Activated naive CD4-positive, alpha-beta T cell treated with anti-CD3 and anti-CD28 coated beads, Interleukin-2, amount 50 U/mL, for 72 hours (primary cell): ENCODE measurements at places on chromosomes 1 and 21.
A peak's percentile ranks its signal among the peaks of the same experiment; 100 is the strongest.

DNA sequence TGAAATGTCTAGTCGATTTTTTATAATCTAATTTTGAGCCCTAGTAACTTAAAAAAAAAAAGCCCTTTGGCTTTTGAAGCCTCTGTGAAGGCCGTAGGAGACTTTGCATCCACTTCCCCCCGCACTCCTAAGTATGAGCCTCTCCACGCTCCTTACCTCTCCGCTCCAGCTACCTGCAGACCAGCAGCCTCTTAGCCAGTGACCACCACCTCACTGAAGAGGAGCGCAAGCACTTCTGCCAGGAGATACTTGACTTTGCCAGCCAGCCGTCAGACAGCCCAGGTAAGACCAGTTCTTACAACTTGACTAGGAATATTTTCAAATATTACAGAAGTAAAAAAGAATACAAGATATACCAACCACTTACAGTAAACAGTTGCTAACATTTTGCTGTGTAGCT is 27.4 kb upstream of the PWP2 start:
- DNase-seq, result no peak

- DNase-seq, result no peak
Observed at GRCh38 chr1:118113261-118113660, 71.8 kb downstream of the SPAG17 start.

DNA sequence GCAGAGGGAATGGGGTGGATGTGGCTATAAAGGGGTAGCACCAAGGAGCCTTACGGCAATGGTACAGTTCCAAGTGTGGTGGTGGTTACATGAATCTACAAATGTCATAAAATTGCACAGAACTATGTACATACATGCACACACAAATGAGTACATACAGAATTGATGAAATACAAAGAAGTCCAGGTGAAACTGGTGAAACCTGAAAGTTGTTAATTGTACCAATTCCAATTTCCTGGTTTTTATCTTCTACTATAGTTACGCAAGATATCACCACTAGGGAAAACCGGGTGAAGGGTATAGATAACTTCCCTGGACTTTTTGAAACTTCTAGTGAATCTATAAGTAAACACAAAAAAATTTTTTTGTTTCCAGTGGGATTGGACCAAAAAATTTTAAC is 18.9 kb downstream of the HSF2BP start:
- no peak for DNase-seq

DNA sequence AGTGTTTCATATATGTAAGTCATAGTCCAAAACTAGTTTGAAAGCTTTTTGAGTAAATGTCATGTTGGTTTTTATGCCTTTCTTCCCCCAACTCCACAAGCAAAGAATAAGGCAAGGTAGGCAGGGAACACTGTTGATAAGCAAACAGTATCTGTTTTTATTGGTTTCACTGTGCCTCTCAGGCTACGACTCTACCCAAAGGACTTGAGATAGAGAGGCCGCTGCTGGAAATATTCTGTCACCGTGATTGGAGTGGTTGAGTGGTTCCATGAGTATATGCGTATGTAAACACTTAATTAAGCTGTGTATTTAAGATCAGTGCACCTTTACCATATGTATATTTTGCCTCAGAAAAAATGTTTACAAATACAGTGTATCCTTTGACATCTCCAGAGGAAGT is 138.1 kb upstream of the KIF26B start:
- DNase-seq, result no peak

DNA sequence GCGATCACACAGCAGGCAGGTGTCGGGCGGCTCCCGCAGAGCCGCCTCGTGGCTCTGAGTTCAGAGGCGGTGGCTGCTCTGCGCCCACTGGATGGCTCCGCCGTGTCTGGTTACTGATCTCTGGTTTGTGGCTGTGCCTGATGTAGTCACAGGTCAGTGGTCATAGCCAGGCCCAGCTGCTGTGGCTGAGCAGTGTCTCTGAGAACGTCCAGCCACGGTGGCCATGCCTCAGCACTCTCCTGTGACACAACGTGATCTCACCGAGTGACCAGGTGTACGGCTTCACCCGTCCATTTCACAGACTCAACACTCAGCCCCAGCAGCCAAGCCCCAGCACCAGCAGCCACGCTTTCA is 61.2 kb downstream of the KCNN3 start:
- no peak for DNase-seq

DNA sequence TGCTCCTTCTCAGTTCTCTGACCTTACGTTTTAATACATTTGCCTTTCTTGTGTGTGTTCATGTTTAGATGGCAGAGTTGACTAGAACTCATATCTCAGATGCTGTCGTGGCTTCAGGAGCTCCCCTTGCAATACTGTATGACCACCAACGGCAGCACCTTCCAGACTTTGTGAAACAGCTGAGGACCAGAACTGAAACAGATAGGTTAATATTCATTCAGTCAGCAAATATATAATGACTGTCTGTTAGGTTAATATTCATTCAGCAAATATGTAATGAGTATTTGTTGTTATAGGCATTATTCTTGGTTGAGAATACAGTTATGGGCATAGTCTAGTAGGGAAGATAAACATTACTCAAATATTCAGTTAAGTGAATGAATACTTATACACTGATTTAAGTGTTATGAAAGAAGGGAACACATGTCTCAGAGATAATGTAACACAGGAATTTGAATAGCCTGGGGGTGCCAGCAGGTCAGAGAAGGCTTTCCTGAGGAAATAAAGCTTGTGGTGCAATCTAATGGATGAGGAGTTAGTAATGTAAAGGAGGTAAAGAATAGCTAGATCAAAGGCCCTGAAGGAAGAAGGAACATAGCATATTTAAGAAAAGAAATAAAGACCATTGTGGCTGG is 88.5 kb downstream of the CEP350 start:
- no peak for DNase-seq

DNA sequence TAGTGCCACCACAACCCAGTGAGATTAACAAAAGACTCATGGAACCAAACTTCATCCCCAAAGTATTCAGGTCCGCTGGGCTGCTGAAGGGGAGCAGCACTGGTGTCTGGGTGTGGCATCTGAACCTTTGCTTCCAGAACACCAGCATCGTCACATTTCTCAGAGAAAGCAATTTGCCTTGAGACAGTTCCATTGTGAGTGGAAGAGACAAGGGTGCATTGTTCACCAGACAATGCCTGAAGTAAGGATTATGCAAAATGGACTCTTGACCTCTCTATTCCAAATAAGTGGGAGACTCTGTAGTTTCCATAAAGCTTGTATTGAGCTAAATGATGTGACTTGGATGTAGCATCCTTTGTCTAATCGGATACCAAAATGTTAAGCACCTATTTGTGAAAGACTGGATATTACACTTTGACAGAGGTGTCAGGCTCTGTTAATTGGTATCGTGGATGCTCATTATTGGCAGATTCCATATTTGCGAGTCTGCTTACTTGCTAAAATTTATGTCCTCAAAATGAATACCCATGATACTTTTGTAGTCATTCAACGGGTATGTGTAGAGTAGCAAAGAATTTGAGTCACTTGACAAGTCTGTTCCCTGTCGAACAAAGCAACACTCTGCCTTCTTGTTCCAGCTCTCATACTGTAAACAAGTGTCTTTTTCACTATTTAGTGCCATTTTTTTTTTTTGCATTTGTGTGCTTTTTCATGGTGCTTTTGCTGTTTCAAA is 75.6 kb downstream of the MRPS6 start:
- no peak for DNase-seq

GRCh38 chr1:189175889-189176288 is 1301.8 kb downstream of the BRINP3 start:
- DNase-seq, result no peak

- DNase-seq, result no peak
Observed at GRCh38 chr1:246160374-246160773, 346.7 kb downstream of the SMYD3 start.

DNA sequence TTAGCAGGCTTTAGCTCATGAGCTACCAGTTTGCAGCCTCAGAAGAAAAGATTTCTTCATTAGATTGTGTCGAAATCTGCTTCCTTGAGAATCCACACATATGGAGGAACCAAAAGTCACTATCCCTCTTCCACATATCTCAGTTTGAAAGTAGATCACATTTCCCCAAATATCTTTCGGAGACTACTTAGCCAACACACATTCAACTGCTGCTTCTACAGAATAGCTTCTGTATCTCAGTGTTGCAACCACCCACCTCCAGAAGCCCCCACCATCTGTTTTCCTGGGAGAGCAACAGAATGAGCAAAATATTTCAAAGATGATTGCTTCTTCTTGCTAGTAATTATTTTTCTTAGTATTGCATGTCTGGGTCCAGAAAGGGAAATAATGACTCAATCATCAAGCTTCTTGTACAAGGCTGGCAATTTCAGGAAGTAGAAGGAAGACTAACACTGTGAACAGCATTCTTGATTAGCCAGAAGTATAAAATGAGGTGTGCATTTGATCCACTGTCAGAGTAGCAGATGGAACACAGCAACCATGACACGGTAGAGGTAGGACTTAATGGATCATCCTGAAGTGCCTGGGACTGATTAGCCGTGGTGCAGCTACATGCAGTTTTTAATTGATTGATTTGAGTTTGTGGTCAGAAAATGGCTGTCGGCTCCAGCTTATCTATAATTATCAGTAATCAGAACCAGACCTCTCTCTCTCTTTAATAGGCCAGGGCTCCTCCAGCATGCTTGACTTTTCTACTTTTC is 24.9 kb downstream of the ZC3H11B start:
- no peak for DNase-seq

GRCh38 chr21:37414292-37415253 is 48.0 kb downstream of the DYRK1A start:
- no peak for DNase-seq

DNA sequence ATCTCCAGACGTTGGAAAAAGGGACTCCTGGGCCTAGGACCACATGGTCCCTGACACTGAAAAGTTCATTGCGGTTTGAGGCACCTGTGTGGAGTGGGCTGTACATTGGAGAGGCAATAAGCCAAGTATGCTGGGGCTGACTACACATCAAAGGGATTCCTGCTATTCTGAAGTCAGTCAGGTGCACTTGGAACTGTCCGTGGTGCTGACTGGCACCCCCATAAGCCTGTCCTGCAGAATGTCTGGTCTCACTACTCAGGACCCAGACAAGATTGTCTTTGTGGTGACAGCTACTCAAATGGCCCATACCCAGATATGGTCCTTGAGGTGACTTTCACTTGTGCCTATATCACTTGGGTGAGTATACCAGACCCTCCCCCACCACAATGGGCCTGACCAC is 150.6 kb downstream of the RWDD3 start:
- peak; percentile 18 for DNase-seq

- DNase-seq, result no peak
Observed at GRCh38 chr1:168210312-168210711, 15.5 kb upstream of the SFT2D2 start.

DNA sequence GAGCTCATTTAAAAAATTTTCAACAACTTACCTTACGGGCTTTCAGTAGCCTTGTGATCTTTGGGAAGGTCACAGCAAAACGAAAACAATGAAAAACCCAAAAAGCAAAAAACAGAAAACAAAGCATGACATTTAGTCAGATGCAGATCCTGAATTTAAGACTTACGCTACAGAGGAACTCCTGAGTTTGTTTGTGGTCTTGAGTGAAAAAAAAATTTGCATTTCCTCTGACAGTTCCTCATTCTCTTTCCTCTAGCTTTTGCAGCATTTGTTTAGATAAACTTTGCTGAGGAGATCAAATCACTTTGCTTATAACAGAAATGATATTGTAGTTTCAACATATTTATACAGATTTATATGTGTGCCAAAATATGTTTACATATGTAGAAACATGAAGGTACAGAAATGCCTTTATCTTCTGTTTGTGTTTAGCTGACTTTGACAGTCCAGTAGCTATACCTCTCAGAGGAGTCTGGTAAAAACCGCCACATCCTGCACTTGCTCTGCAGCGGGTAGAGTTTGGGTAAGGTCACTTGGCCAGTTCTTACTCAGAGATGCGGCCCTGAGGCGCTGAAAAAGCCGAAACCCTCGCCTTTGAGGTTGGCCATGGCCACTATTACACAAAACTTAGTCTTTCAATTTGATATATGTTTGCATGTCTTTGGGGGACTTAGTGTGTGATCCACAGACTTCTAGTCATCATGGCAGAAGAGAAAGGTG is 142.5 kb downstream of the TNR start:
- no peak for DNase-seq

GRCh38 chr1:226956942-226957713 is 17.0 kb downstream of the COQ8A start:
- DNase-seq, result no peak

GRCh38 chr1:32893198-32894018 is 7.1 kb downstream of the HPCA start:
- DNase-seq, result no peak

GRCh38 chr1:116417678-116418077 is 44.6 kb downstream of the ATP1A1 start:
- no peak for DNase-seq

- DNase-seq, result no peak
Observed at GRCh38 chr21:36454706-36455105, 25.2 kb downstream of the CLDN14 start.

DNA sequence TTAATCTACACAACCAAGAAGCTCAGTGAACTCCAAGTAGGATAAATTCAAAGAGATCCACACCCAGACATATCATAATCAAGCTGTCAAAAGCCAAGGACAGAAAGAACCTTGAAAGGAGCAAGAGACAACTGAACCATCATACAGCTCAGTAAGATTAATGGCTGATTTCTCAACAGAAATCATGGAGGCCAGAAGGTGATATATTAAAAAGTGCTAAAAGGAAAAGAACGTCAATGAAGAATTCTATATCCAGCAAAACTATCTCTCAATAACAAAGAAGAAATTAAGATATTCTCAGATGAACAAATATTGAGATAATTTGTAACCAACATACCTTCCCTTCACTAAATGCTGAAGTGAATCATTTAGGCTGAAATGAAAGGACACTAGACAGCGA is 161.8 kb downstream of the TRABD2B start:
- no peak for DNase-seq

DNA sequence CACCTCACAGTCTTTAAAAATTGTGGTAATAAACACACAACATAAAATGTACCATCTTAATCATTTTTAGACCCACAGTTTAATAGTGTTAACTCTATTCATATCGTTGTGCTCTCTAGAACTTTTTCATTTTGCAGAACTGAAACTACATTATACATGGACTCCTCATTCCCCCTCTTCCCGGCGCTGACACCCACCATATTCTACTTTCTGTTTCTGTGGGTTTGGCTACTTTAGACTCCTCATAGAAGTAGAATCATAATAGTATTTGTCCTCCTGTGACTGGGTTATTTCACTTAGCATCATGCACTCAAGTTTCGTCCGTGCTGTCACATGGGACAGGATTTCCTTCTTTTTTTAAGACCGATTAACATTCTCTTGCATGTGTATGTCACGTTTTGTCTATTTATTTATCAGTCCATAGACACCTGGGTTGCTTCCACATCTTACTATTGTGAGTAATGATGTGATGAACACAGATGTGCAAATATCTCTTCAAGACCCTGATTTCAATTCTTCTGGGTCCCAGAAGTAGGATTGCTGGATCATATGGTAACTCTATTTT is 62.9 kb upstream of the TMPRSS2 start:
- DNase-seq, result no peak

GRCh38 chr1:70284366-70284765 is 63.2 kb downstream of the SRSF11 start:
- no peak for DNase-seq

DNA sequence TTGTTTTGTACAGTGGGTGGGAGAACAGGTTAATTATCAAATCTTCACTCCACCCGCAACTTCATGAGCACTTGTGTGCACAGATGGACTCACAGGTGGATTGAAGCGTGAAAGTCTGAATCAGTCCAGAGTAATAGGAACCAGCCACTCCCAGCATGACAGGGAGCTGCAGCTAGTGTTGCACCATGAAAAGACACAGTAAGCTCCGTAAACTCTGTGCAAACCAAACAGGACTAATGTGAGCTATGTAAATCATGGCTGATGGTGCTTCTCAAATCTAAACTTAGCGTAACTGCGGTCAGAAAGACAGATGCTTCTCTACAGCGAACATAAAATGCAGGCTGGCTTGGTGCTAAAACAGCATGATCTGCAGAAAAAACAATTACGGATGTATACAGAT is 114.4 kb downstream of the CENPF start:
- DNase-seq, result no peak
